Psoas muscle (tissue), 8 donors: ENCODE measurements at places on chromosomes 5 and 9. TPM values are rescaled to one million over a fixed set of nuclear protein-coding genes. Genes with fewer than 3 reads are reported as not detected.

DNA sequence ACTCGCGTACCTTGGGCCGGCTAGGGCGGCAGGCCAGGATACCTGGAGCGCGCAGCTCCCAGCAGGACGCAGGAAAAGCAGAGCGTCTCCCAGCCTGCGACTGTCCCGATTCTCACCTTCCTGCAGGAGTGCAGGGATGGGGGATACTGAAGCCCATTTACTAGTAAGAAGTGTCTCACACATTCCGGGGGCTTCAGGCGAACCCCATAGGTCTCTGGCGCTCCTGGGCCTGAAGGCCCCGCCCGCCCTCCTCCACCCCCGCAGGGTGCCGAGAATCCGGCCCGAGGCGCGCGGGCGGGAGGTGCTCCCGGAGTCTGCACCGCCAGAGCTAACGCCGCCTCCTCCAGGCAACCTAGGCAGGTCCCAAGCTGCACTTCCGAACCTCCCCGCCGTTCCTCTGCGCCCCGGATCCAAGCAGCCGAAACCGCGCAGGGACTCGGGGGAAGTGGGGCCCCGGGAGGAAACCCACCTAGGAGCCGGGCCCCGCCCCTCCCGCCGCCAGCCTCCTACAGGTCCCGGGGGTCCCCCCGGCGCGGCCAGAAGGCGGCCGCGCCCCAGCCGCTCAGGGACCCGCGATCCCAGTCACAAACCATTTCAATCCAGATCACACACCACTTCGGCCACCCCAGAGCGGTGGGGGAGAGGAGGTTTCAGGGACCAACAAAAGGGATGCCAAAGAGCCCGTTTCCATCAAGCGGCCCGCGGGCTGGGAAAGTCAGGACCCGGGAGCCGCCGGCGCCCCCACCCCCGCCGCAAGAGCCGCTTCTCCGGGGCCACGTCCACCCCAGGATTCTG lies 1.2 kb downstream of the ROR2 start:
- no peaks in the 10 kb centered on the region for H3K27me3 ChIP-seq
- H3K36me3 ChIP-seq: no peaks in the 10 kb centered on the region
- H3K4me3 ChIP-seq: peak overlapping the region; percentile 45
- no peak for DNase-seq
- no peaks in the 10 kb centered on the region for H3K4me1 ChIP-seq

GRCh38 chr9:120365386-120365785 lies 214.6 kb downstream of the CDK5RAP2 start:
- H3K4me3 ChIP-seq: no peak overlapping the region
- H3K27ac ChIP-seq: no peak overlapping the region
- no peaks in the 10 kb centered on the region for H3K27me3 ChIP-seq
- DNase-seq: no peak
- H3K36me3 ChIP-seq: no peaks in the 10 kb centered on the region
- H3K4me1 ChIP-seq: no peaks in the 10 kb centered on the region

GRCh38 chr5:157348049-157348400 lies 82.1 kb downstream of the CYFIP2 start:
- DNase-seq: no peak
- no peak overlapping the region for H3K4me3 ChIP-seq
- H3K36me3 ChIP-seq: no peaks in the 10 kb centered on the region
- no peak overlapping the region for H3K27ac ChIP-seq
- H3K27me3 ChIP-seq: no peaks in the 10 kb centered on the region

DNA sequence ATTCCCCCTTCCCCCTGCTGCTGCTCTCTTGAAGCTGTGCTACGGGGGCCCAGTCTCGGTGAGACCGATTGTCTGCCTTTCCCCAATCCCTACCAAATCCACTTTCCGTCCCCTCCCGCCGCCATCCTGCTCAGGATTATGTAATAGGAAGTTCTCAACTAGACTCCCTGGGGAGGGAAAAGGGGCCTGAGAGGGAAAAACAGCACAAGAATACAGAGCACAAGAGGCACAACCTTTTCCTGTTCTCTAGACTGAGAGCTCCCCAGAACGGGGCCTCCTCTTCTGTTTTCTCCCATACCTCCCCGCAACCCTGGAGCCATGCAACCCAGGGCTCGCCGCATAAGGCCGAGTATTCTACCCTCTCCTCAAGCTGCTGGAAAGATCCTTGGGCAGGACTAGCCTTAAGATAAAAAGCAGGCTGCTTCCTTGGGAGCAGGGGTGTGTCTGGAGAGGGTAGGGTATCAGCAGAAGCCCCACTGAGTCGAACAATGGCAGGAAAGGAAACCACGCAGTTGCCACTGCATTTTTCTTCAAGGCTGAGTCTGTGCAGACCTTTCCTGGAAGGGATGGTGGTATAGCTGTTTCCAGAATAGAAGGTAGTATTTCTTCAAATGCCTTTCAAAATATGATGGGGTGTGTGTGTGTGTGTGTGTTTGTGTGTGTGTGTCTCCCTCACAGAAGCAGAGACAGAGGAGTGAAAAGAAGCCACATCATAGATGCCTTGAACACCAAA lies 12.9 kb downstream of the MYORG start:
- no peak overlapping the region for H3K4me3 ChIP-seq
- H3K4me1 ChIP-seq: peaks cover 13% of the 10 kb centered on the region
- no peaks in the 10 kb centered on the region for H3K27me3 ChIP-seq
- no peaks in the 10 kb centered on the region for H3K36me3 ChIP-seq

DNA sequence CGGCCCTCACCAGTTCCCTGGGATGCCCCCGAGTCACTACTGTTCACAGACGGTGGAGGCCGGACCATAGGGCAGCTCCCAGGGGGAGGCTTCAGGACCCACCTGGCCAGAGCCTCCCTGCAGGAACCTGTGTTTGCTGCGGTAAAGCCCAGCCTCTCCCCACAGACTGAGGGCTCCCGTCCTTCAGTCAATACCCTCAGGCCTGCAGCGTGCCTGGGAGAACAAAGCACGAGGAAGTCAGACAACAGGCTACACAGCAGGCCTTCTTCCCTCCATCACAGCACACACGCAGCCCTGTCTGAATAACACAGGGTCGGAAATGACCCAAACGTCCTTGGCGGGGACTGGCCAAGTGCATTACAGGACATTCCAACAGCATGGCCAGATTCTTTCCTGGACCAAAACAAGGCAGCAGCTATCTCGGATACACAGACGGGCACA lies 34.4 kb downstream of the COL23A1 start:
- H3K36me3 ChIP-seq: no peaks in the 10 kb centered on the region
- H3K4me3 ChIP-seq: no peak overlapping the region
- H3K27ac ChIP-seq: no peak overlapping the region
- H3K4me1 ChIP-seq: peaks cover 5% of the 10 kb centered on the region
- H3K27me3 ChIP-seq: no peaks in the 10 kb centered on the region

GRCh38 chr5:1207555-1207954 lies 6.2 kb downstream of the SLC6A19 start:
- no peak for DNase-seq
- no peaks in the 10 kb centered on the region for H3K36me3 ChIP-seq
- peaks cover 61% of the 10 kb centered on the region for H3K27me3 ChIP-seq
- H3K27ac ChIP-seq: no peak overlapping the region
- no peak overlapping the region for H3K4me3 ChIP-seq

GRCh38 chr9:118156846-118157245 lies 452.6 kb downstream of the TLR4 start:
- H3K4me1 ChIP-seq: no peaks in the 10 kb centered on the region
- H3K27ac ChIP-seq: no peak overlapping the region
- H3K27me3 ChIP-seq: no peaks in the 10 kb centered on the region

- DNase-seq: no peak
- no peak overlapping the region for H3K4me3 ChIP-seq
- peaks cover 24% of the 10 kb centered on the region for H3K4me1 ChIP-seq
- H3K27ac ChIP-seq: no peak overlapping the region
These were observed 28.7 kb upstream of the ZSWIM6 start for GRCh38 chr5:61303346-61303745.

CMYA5 gene
- 1,174 TPM for total RNA-seq

FOXD4L3 gene
- not detected for total RNA-seq

MPDZ gene
- total RNA-seq: 23.1 TPM
